ENCODE measurements at places on chromosomes 4 and X.
A peak's percentile ranks its signal among the peaks of the same experiment; 100 is the strongest.

DNA sequence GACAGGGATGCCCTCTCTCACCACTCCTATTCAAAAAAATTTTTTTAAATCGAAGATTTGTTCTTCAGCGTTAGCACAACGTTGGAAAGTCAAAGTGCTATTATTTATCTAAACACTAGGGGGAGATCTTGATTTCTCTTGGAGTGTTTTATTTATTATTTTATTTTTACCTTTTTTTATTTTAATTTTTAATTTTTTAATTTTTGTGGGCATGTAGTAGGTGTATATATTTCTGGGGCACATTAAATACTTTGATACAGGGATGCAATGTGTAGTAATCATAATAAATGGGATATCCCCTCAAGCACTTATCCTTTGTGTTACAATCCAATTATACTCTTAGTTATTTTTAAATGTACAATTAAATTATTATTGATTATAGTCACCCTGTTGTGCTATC lies 37.4 kb upstream of the SLC10A4 start:
- no peak for DNase-seq

DNA sequence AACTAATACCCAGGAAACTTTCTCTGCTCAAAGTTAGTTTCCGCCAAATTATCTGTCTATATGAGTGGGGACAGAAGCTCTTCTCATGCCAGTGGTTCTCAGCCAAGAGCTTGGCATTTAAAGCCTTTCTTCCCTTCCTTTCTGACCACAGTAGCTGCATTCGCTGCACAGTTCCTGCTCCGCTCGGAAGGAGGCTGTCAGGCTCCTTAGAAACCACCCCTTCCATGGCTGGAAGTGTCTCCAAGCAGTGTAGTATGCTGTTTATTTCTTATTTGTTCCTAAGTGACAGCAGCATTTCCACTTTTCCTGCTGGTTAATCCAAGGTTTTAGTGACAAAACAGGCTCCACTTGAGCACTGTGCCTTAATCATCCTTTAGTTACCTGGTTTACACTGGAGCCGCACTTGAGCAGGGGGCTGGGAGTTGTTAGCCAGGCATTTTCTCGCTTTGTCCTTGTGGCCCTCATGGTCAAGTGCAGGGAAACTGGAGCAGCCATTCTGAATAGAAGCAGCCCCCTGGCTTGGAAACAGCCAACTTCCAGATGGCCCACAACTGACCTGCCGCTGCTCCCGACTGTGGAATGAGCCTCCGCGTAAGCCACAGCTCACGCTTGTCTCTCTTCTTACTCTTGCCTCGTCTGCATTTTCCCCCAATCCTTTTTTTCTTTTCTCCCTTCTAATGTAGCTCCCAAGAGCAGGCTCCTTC lies 739.4 kb upstream of the TENM3 start:
- no peak for DNase-seq

- no peak for DNase-seq
These were observed 84.6 kb upstream of the PACRGL start for GRCh38 chr4:20615486-20616260.

DNA sequence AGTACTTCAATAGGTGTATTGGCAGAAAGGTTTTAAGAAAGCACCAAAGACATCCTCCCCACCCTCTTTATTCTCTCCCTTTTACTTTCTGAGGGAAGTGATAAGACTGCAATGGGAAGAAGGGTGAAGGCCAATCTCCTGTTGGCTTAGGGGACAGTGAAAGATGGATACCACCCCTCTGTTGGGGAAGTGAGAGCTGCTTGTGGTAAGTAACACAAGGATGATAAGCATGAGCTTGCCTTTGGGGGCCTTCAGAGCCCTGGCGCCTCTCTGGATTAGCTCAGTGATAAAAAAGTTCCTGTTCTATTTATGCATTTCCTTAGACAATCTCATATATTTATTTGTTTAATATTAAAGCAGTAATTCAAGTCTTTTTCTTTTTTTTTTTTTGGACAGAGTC lies 5.2 kb upstream of the KLF8 start:
- DNase-seq = no peak

DNA sequence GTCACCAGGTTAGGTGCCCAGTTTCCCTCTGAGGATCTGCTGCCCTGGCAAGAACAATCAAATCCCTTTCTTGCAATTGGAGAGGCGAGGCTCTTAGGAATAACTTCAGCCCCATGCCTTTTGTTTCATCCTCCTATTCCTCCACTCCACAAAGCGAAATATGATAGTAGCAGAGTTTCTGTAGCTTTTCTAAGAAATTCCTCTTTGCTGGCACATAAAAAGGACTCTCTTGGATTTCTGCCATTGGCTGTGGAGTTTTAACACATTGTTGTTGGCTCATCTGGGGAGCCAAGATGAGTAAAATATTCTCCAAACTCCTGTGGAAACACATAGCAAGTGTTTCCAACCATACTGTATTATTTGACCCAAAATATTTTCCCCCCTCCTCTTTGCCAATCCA lies 11.0 kb upstream of the ADGRG2 start:
- no peak for DNase-seq

DNA sequence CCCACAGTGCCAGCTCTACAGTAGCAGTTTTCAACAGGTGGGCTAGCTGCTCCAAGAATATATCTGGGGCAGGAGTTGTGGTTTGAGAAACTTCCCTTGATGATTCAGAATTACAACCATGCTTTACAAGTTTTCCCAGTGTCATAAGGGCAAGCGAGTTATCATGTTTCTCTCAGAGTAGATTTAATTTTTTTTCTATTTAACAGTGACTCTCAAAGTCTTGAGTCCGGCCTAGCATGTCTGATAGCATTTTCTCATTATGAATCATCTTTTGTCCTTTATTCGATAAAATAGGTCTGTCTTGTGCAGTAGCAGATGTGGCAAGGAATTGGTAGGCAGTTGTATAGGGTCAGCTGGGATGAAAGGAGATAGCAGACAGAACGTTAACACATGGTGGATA lies 62.2 kb upstream of the SPANXD start:
- DNase-seq = no peak

GRCh38 chrX:119853444-119853843 lies 681 bp upstream of the UPF3B start:
- no peak for DNase-seq

DNA sequence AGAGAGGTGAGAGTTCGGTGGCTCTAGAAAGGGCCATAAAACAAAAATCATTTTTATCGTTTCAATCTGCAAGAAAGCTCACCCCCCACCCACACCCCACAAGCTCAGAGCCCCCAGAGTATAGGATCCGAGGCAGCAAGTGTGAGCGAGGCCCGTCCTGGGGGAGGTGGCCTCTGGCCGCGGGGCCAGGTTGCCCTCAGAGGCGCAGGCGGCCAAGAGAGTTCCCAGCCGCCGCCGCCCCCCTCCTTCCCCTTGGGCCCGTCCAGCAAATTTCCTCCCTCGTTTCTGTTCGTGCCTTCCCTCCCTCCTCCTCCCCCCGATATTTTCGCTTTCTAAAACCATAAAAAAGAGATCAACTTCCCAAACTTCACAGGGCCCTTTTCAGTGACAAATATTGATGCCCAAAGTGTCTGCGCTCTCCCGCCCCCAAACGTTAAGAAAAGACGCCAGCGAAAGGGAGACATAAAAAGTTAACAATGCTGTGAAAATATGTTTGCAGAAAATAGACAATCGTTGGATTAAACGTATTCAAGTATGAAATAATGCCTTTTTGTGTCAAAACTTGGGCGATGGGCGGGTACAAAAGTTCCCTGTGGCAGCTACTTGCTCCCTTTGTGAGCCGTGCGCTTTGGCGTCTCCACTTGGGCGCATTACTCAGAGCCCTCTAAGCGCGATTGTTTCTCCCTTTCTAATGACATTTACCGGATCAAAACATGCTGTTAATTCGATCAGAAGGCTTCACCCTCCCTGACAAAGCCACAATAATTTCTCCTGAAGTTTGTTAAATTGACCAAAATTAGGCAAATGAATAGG lies 1.1 kb upstream of the HELT start:
- no peak for DNase-seq

DNA sequence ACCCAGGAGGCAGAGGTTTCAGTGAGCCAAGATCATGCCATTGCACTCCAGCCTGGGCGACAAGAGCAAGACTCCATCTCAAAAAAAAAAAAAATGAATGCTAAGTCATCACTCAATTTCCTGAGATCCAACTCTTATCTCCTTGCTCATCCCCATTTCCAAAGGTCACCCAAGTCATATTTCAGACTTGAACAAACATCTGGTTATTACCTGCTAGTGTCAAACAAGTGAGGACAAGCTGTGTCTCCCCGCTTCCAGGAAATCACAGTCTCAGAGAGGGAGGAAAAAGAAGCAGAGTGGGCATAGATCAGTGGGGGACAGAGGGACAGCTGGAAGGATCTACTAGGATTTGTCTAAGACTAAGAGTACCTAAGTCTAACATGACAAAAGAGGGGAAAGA lies 147.5 kb upstream of the FUNDC1 start:
- no peak for DNase-seq

- DNase-seq = no peak
These were observed 306.7 kb downstream of the GBA3 start for GRCh38 chr4:22999419-22999818.

GRCh38 chrX:103464774-103465117 lies 54.5 kb downstream of the RAB40A start:
- peak; percentile 14 for DNase-seq

DNA sequence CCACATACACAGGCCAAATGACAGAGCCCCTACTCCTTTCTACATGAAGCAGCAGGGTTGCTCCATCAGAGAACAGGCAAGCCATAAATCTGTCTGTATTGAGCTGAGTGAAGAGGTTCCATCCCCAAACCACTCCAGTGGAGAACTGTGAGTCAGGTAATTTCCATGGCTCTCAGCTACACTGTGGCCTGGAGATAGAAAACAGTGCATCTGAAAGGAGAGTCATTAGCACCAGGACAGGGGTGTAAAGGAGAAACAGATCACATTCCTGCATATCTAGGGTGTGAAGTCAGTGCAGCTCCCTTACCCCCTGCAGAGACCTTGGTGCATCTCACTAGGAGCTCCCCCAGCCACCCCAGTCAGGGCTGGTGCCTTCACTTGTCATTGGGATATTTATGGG lies 314.7 kb downstream of the CHIC1 start:
- no peak for DNase-seq

DNA sequence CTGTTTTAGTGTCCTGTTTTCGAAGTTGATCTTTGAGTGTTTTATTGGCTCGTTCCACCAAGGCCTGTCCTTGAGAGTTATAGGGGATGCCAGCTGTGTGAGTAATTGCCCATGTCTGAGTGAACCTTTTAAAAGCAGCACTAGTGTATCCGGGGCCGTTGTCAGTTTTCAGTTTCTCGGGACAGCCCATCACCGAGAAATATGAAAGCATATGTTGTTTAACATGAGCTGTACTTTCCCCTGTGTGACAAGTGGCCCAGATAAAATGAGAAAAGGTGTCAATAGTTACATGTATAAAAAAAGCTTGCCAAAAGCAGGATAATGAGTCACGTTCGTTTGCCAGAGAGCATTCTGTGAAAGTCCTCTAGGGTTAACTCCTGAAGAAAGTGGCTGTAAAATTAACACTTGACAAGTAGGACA lies 48.6 kb upstream of the RASSF6 start:
- DNase-seq = no peak

DNA sequence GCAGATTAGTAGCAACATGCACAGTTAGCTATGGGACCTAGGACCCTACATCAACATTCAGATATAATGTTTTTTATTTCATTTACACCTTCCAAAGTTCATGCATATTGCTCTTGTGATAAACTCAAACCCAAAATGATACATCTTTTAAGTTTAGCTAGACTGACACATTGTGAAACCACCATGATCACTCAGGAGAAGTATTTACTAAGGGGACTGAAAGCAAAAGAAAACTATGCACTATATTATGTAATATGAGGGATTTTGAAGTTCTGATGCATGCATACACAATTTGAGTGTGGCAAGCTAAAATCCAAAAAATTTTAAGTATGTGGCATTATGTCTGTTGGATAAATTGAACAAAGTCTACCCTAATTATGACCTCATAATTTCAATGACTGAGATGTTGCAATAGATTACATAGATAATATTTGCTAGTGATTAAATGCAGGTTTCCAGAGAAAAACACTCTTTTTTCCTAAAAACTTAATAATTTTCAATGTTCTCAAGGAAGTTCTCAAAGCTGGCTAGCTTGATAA lies 914.8 kb upstream of the GRIA3 start:
- no peak for DNase-seq

DNA sequence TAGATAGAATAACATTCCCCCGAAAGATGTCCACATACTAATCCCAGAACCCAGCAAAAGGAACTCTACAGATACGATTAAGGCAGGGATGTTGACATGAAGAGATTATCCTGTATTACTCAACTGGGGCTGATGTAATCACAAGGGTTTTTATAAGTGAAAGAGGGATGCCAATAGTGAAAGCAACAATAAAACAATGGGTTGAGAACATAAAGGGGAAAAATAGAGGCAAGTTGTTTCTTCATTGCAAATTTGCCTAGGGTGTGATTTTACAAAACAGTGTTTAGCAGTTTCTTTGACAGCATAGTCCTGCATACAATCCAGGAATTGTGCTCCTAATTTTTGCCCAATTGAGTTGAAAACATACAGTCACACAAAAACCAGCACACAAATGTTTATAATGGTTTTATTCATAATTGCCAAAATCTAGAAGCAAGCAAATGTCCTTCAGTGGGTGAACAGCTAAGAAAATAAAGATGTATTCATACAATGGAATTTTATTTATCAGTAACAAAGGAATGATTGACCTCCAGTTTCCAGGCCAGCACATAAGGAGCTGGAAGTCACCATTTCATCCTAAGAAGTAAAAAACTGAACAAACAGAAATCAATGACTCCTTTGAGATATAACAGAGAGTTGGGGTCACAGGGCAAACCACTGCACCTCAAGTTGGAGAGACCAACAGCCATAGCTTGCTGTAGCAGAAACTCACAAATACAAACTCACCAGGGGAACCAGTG lies 107.2 kb downstream of the CENPC start:
- no peak for DNase-seq

- DNase-seq = no peak
These were observed 102.5 kb downstream of the FIP1L1 start for GRCh38 chr4:53479736-53480525.

DNA sequence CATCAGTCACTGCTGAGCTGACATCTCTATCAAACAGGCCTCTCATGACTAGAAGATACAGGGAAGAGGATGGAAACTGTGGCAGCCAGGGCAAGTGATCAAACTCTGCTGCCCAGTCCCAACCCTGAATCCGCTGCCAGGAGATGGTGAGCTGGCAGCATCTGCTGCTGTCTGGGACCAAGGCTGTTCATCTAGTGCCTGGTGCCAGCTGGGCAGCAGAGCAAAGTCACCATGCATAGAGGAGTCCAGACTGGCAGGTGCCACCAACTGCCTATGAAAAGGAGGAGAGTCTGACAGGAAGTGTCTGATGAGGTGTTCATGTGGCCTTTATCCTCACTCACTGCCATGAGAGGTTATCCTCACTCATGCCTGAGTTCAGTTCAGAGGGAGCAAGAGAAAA lies 518.9 kb downstream of the MID1IP1 start:
- no peak for DNase-seq

DNA sequence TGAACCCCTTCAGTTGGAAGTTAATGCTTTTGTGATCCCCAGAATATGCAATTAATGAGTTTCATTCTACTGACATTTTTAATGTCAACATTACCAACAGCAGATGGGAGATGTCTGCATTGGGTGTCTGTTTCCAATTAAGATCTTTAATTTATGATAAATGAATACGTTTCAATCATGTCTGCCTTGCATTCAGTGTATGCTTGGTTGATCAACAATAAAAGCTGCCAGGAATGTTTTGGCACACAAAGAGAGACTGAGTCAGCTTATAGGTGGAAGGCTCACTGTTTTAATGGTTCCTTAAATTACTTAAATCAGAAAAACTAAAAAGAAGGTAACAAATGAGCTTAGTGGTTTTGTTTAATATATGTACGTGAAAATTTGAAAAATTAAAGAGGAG lies 359.9 kb upstream of the CNKSR2 start:
- DNase-seq = no peak

Measured in stimulated activated CD8-positive, alpha-beta memory T cell treated with anti-CD3 and anti-CD28 coated beads, Interleukin-4, amount 100 ng/mL, for 1 hour (primary cell).